T-helper 17 cell (primary cell): ENCODE measurements at places on chromosomes 11 and 22.

GRCh38 chr11:109222761-109223160 lies 199.2 kb upstream of the C11orf87 start:
- H3K27ac ChIP-seq: no peak overlapping the region
- H3K4me3 ChIP-seq: no peak overlapping the region
- DNase-seq: no peak

DNA sequence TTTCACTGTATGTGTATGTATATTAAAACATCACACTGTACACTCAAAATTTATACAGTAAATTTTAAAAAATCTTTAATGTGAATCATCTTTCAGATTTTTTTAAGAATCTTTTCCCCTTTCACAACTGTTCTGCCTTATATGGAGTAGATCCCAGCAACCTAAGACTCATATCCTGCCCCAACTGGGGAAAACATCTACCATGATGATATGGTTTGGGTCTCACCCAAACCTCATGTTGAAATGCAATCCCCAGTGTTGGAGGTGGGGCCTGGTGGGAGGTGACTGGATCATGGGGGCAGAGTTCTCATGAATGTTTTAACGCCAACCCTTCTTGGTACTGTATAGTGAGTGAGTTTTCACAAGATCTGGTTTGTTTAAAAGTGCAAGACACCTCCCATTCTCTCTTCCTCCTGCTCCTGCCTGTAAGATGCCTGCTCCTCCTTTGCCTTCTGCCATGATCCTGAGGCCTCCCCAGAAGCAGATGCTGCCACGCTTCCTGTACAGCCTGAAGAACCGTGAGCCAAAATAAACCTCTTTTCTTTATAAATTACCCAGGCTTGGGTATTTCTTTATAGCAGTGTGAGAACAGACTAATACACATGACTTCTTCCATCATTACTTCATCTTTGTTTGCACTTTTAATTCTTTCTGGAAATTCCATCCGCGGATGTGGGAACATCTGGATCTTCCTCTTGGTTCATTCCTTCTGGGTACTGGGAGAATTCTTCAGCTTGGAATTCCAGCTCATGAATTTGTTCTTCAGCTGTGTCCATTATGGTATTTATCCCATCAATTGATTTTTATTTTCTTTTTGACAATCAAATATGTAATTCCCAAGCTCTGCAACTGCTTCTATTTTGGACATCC lies 36.9 kb downstream of the LINC01488 start:
- no peaks in the 10 kb centered on the region for H3K36me3 ChIP-seq
- DNase-seq: no peak
- no peak overlapping the region for H3K27ac ChIP-seq
- H3K4me3 ChIP-seq: no peak overlapping the region
- peaks cover 5% of the 10 kb centered on the region for H3K4me1 ChIP-seq
- H3K27me3 ChIP-seq: peaks cover 5% of the 10 kb centered on the region

DNA sequence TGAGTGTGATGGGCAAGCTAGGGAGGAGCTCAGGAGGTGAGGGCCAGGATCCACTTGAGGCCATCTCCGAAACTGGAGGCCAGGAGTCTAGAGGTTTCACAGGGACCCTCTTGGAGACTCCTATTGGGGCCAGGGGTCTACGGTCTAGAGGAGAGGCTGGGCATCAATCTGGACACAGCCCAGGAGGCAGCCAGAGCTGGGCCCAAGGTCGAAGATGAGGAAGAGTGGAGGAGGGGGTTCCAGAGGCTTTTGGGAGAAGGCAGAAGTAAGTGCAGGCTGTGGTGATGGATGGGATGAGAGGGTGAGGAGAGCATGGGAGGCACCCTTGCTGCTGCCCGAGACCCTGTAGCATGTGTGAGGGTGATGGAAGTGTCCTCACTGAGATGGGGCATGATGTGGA lies 56.6 kb downstream of the LRRC32 start:
- H3K4me1 ChIP-seq: peaks cover 2% of the 10 kb centered on the region
- no peak overlapping the region for H3K4me3 ChIP-seq
- peaks cover 36% of the 10 kb centered on the region for H3K27me3 ChIP-seq
- peak overlapping the region; percentile 60 for H3K27ac ChIP-seq

GRCh38 chr22:42273855-42274451 lies 3.5 kb upstream of the TCF20 start:
- H3K36me3 ChIP-seq: peaks cover 4% of the 10 kb centered on the region
- H3K27ac ChIP-seq: peak overlapping the region; percentile 67
- no peak for DNase-seq

- no peak for DNase-seq
- no peak overlapping the region for H3K4me3 ChIP-seq
- no peaks in the 10 kb centered on the region for H3K27me3 ChIP-seq
- H3K36me3 ChIP-seq: peaks cover 2% of the 10 kb centered on the region
These were observed 18.8 kb upstream of the PRR5 start for GRCh38 chr22:44683237-44683636.

- H3K27ac ChIP-seq: peak overlapping the region; percentile 60
- DNase-seq: no peak
- H3K4me3 ChIP-seq: peak overlapping the region; percentile 59
- peaks cover 25% of the 10 kb centered on the region for H3K4me1 ChIP-seq
- H3K27me3 ChIP-seq: no peaks in the 10 kb centered on the region
These were observed 37.1 kb downstream of the NECTIN1 start for GRCh38 chr11:119691701-119692539.

GRCh38 chr11:65919141-65919572 lies at the start of gene DRAP1:
Gene DRAP1, plus strand, starts transcription at chr11:65919426. Its CDS starts 76 bp downstream, at chr11:65919502.
- peak within 1 kb of the TSS; percentile 94 for H3K4me3 ChIP-seq
- H3K27ac ChIP-seq: peak within 1 kb of the TSS; percentile 86
- no peaks in the 10 kb centered on the region for H3K27me3 ChIP-seq
- peak; percentile 100 for DNase-seq

DNA sequence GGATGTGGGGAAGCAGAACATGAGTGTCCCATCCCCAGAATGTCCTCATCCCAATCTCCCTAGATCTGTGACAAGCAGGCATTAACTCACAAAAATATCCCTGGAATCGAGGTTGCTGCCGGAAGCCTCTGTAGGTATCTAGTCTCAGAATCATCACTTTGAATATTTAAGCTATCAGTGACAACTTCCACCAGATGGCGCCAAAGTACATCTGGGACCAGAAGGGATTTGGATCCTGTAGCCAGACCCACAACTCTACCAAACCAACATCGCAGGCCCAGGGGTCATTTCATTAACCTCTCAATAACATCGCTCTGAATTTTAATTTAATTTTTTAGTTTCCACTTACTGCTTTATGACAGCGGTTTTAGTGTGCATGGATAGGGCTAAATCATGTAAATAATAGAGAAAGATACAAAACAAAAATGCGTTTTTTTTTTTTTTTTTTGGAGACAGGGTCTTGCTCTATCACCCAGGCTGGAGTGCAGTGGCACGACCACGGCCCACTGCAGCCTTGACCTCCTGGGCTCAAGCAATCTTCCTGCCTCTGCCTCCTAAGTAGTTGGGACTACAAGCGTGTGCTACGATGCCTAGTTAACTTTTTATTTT lies 1.1 kb upstream of the EXT2 start:
- H3K36me3 ChIP-seq: peaks cover 3% of the 10 kb centered on the region
- DNase-seq: peak; percentile 58
- no peaks in the 10 kb centered on the region for H3K27me3 ChIP-seq
- H3K4me1 ChIP-seq: peaks cover 29% of the 10 kb centered on the region
- H3K27ac ChIP-seq: peak overlapping the region; percentile 29

GRCh38 chr22:25007444-25008106 lies 55.1 kb downstream of the KIAA1671 start:
- H3K4me1 ChIP-seq: peaks cover 2% of the 10 kb centered on the region
- DNase-seq: no peak
- H3K36me3 ChIP-seq: no peaks in the 10 kb centered on the region
- no peak overlapping the region for H3K4me3 ChIP-seq
- peaks cover under 1% of the 10 kb centered on the region for H3K27me3 ChIP-seq

DNA sequence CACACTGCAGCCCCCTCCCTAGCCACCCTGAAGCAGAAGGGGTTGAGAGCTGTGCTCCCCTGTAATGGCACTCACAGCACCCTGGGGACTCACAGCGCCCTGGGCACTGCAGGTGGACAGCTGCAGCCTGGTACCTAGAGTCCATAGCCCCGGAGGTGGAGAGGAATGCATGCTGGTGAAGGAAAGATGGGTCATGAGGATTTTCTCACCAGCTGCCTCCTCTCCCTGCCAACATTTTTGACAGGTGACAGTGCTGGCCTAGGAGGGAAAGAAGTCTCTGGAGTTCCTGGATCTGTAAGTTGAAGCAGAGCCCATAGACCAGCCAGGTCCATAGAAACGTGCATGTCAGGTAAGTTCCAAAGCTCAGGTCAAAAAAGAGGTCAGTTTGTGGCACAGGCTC lies 330.5 kb downstream of the TENM4 start:
- no peak overlapping the region for H3K27ac ChIP-seq
- H3K4me1 ChIP-seq: no peaks in the 10 kb centered on the region
- DNase-seq: no peak
- H3K36me3 ChIP-seq: no peaks in the 10 kb centered on the region
- peaks cover 4% of the 10 kb centered on the region for H3K27me3 ChIP-seq

- H3K27me3 ChIP-seq: no peaks in the 10 kb centered on the region
- no peaks in the 10 kb centered on the region for H3K36me3 ChIP-seq
- peak overlapping the region; percentile 98 for H3K4me3 ChIP-seq
- peaks cover 20% of the 10 kb centered on the region for H3K4me1 ChIP-seq
- peak overlapping the region; percentile 90 for H3K27ac ChIP-seq
These were observed 767 bp downstream of the SLC43A1 start for GRCh38 chr11:57514538-57515331.

DNA sequence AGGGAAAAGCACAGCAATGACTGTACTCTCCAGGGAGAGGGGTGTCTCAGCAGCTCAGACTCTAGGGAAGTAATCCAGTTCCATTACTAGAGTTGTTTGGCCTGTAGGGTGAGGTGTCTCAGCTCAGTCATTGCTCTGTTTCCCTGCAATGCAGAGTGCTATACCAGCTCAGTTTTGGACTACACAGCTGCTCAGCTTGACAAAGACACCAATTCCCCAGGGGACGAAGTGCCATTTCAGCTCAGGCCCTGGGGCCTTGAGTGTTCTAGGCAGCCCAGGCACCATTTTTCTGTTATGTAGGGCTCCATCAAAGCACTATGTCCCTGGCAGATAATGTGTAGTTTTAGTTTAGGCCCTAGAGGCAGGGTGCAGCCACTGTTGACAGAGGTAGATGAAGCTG lies 18.2 kb downstream of the CALCB start:
- no peaks in the 10 kb centered on the region for H3K36me3 ChIP-seq
- peaks cover 34% of the 10 kb centered on the region for H3K27me3 ChIP-seq
- H3K27ac ChIP-seq: no peak overlapping the region
- no peak for DNase-seq
- H3K4me3 ChIP-seq: no peak overlapping the region

DNA sequence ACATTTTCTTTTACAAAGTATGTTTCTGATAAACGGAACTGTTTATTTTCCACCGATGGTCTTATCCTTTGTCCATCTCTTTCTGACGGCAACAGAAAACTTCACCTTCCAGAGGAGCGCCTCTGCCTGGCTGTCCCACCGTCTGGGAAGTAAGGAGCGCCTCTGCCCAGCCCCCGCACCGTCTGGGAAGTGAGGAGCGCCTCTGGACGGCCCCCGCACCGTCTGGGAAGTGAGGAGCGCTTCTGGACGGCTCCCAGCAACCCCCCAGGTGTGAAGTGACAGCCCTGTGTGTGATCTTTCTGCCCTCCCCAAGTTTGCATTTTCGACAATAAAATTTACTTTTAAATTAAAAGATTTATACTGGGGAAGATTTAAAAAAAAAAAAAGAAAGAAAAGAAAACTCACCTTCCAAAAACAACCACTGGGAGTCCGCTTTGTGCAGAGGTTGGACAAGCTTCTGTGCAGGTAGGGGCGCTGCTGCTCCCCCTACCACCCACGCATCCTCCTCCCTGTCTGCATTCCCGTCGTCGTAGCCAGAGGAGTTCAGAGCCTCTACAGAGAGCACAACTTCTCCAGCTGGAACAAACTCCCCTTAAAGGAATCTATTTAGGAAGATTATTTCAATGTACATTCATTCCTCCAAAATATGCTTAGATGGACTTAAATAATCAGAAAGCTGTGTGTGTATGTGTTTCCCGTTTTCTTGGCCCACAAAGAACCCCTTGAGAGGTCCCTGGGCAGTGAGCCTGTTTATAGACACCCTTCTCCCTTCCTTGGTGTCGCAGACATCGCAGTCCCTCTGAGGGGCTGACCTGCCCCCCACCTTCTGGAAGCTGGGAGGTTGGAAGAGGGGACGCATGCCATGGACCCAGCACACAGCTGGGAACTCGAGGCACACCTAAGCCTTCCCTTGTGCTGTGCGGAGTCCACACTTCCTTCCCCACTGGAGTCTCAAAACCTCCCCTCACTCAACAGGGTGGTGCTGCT lies 849 bp upstream of the APOBEC3B start:
- peaks cover 17% of the 10 kb centered on the region for H3K4me1 ChIP-seq
- no peak for DNase-seq
- H3K27ac ChIP-seq: peak overlapping the region; percentile 97
- H3K27me3 ChIP-seq: no peaks in the 10 kb centered on the region
- peak overlapping the region; percentile 92 for H3K4me3 ChIP-seq

DNA sequence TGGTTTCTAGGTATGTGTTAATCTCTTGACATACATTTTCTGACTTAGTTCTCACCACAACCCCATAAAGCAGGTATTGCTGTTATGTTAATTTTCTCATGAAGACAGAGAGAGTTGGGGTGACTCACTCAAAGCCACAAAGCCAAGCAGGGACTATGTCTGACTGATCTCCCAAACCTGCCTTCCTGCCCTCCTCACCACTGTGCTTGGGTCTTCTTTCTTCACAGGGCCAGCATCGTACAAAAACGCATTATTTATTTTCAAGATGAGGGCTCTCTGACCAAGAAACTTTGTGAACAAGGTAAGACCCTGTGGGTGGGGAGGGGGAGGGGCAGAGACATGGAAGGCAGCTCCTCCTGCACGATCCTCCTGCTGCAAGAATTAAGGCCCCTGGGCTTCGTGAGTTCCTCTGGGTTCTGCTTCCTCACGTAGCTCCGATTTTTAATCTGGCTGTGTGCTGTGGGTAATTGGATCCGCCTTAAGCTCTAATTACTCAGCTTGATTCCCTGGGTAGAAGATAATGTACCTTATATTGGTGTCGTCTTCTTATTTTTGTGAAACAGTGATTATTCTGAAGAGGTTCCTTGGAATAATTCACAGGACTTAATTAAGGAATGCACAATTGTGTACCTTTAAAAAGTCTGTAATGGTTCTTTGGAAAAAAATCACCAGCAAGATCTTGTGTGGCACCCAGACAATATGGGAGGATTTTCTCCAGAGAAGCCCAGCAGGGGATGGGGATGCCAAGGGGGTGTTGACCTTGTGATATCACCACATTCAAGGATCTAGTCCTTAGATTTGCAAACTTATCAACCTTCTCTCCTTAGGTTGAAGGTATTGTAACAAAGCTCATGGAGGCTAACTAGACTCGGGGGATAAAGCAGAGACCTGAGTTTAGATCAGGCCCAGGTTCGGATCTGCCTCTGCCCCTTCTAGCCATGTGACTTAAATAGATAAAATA lies 112.9 kb downstream of the SPON1 start:
- H3K36me3 ChIP-seq: peaks cover 2% of the 10 kb centered on the region
- no peak for DNase-seq
- H3K4me3 ChIP-seq: peak overlapping the region; percentile 82
- peaks cover 40% of the 10 kb centered on the region for H3K4me1 ChIP-seq

GRCh38 chr11:2151500-2152257 lies 9.3 kb downstream of the INS start:
- H3K27me3 ChIP-seq: peaks cover 39% of the 10 kb centered on the region
- H3K4me3 ChIP-seq: peak overlapping the region; percentile 67
- peaks cover 5% of the 10 kb centered on the region for H3K4me1 ChIP-seq
- no peak overlapping the region for H3K27ac ChIP-seq
- DNase-seq: peak; percentile 67
- no peaks in the 10 kb centered on the region for H3K36me3 ChIP-seq
